ENCODE measurements at places on chromosomes 5 and 9.

DNA sequence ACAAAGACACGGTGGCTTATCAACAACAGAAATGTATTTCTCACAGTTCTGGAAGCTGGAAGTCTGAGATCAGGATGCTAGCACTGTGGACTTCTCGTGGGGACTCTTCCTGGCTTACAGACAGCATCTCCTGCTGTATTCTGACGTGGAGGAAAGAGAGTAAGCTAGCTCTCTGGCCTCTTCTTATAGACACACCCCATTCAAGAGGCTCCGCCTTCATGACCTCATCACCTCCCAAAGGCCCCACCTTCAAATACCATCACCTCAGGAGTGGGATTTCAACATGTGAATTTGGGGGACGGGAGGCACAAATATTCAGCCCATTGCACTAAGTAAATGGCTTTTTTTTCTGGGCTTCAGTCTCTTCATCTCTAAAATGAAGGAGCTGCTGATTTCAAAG, 27.6 kb downstream of the KCNMB1 start:
- no peak for DNase-seq

DNA sequence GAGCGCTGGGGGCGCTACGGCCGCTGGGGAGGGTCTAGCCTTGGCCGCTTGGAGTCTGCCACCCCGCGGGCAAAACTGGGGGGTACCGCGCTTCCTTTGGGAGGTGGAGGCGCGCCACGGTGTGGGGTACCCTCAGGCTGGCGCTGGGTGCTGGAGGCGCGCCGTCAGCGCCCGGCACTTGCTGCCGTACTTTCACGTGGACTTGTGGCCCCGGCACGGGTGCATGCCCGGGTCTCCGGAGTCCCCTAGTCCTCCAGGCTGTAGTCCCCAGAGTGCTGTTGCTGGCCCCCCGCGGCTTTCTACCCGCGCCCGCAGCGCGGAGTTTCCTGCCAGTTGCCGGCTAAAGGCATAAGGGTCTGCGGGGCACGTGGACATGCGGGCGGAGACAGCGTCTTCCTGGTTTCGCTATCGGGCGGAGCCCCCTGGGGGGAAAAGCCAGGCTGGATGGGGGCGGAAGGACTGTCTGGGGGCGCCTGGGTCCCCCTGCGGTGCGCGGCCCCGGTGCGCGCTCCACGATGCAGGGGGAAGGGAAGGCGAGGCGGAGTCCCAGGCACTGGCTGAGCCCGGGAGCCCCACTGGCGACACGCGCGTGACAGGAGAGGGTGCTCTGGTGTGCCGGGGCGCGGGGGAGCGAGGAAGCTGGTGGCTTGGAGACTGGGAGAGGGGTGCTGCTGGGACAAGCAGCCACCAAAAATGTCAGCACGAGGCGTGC, 666 bp downstream of the PPARGC1B start:
- peak; percentile 21 for DNase-seq

DNA sequence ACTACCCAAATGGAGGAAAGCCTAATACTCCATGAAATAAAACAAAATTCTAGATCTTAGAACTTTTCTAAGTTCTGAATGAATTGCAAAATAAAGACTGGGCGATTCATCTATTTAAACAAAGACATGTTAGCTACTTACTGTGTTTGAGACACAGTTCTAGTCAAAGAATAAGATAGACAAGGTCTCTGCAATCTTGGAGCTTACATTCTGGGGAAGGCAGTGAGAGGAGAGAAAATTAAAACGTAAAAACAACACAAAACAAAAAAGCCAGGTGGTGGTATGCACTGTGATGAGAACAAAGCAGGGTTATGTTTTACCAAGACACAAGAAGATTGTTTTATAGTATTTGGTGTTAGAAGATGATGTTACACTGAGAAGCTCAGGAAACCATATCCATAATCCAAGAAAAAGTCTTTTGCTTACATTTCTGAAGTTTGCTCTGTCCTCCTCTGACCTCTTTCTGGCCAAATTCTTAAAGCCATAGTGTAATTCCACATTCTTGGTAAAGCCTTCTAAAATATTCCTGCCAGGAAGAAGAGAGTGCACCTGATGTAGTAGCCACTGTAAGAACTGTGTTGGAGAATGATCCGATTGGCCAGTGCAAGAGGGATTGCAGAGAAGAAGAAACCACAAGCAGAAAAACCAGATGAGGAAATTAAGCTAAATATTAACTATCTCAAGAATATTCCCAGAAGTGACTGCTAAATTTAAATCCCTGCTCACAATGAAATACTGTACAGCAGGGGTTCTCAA, 218.4 kb downstream of the PCSK1 start:
- no peak for DNase-seq

DNA sequence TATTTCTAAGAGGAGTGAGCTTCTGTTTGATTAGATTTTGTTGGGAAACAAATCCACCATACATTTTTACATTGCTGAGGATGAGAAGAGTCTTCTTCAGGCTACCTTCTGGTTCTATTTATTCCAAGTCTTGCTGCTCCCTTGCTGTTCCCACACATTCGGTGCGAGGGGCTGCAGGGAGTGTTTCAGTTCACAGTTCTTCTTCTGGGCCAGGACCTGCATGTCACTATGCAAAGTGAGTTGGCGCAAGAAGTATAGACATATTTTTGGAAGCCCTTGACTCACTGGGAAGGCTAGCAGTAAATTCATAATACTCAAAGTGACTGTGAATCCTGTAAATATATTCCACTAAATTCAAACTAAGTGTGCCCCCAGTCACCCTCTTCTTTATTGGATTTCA, 657.9 kb downstream of the TAF11L14 start:
- no peak for DNase-seq

DNA sequence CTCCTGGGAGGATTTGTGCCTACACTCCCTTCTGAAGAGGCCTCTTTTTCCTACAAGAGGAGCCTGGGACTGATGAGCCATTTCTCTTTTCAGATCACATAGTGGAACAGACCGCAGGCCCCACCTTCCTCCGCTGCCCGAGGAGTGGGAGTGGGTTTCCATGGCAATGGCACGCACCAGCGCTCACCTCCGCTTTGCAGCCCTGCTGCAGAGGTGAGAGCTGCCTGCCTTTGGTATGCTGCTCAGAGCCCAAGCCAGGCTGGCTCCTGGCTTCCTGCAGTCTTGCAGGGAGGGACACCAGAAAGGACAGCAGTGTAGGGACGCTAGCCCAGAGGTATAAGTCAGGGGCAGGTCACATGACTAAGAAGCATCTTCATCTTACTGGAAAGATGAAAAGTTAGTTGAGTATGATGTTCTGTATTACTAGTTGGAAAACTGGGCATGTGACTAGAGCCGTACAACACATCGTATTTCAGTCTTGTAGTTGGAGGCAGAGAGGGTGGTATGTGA, 12.4 kb downstream of the PTTG1 start:
- no peak for DNase-seq

GRCh38 chr5:127085371-127085770, 12.1 kb upstream of the C5orf63 start:
- DNase-seq, result no peak

GRCh38 chr5:169131616-169132301, 169.2 kb downstream of the SLIT3 start:
- DNase-seq, result no peak

DNA sequence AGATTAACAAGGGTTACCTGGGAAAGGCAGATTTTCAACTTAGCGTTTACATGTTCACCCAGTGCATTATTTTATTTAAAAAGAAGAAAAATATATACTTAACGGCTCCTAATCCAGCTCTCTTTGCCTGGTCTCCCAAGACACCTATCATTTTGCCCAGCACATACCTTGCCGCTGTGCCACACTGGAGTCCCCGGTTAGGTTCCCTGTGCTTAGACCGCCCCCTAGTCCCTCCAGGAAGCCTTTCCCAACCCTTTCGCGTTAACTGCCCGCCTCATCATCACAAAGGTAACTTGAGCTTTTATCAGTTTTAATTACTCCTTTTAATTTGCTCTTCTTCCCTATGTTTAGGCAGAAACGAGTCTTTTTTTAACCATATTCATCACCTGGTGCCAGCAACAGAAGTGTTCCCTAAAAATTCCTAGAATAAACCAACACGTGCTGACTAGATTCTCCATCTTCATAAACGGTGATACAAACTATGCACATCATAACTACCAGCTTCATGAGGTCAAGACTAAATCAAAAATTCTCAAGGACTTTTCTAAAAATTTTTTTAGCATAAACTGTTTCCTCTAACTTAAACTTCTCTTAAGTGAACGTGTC, 19.7 kb downstream of the DNAJA1 start:
- peak; percentile 72 for DNase-seq

DNA sequence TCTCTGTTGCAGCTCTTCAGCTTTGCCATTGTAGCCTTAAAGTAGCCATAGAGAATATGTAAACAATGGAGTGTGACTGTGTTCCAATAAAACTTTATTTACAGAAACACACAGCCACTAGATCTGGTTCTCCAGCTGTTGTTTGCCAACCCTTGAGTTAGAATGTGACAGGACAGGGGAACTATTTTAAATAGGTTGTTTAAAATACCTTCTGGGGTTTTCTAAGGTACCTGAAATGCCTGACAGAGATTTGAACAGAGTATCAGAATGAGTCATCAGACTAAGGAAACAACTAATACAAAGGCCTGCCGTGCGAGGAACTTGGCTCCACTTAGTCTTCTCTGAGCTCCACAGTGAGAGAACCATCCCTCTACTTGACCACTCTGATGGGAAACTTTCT, 85.4 kb downstream of the HSD17B4 start:
- DNase-seq, result no peak

GRCh38 chr5:110707260-110707844, 19.1 kb downstream of the TMEM232 start:
- no peak for DNase-seq

DNA sequence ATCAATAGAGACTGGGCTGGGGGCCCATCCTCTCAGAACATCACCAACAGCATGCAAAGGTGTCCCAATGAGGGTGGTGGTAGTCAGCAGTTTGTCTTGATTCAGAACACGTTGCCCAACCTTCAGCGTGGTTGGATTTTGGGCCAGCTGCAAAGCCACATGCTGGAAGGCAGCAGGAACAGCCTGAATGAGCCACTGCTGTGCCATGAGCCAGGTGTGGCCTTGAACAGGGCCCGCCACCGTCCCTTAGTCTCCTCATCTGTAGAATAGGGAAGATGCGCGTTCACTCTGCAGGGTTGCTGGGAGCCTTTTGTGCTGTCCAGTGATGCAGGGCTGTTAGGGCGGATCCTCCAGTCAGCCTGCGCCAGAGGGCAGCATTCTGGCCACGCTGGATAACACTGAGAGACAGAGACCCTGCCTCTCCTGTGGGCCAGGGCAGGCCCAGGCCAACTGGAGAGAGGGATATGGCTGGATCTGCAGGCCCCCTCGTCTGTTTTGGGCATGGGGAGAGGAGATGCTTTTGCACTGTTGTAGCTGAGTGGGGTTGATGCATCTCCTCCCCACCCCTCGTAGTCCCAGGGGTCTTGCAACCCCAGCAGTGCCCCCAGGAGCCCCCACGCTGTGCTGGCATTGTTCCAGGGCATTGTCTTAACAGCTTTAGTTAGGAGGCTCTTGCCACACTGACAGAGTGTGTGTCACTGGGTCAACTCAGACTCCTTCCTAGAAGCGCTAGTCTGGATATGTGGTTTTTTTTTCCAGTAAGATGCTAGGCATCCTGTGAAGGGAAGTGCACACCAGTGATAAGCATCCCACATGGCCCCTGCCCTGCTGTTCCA, 42.1 kb downstream of the SLC46A2 start:
- DNase-seq, result no peak

- peak; percentile 68 for DNase-seq
Observed at GRCh38 chr9:120531683-120532300, 48.2 kb downstream of the CDK5RAP2 start.

DNA sequence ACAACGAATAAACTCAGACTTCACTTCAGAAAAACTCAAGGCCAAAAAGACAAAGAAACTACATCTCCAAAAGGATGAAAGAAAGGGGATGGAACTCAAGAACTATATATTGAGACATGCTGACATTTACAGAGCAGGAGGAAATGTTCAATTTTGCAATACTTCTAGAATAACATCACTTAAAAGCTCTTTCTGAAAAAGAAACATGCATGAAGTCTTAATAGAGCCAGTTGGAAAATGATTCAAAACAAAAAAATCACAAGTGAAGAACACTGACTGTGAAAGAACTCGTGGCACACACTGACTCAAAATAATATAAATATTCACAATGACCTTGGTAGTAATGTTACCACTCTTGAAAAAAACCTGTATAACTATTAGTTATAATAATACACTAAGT, 267.8 kb upstream of the NREP start:
- DNase-seq, result no peak

DNA sequence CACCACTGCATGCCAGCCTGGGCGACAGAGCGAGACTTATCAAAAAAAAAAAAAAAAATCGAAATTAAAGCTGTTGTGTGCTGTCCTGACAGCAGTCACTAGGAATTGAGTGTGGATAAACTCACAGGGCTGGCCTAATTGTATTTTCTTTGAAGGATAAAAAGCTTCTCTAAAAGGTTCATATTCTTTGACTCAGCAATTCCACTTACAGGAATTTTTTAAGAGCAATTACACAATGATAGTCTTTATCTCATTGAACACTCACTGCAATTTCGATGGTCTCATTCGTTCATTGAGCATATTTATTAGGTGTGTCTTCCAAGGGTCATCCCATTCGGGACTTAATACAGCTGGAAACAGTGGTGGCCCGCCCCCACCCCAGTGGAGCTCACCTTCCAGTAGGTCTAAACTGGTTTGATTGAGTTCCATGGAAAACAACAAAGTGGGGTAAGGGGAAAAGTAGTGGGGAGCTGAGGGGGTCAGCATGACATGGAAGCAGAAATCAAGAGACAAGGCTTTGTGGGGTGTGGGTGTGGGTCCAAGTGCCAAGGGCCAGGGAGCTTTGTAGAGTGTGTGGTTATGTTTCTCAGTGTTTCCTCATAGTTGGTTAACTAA, 6.7 kb downstream of the CDK9 start:
- no peak for DNase-seq

GRCh38 chr9:129832982-129833381, 2.1 kb downstream of the C9orf78 start:
- DNase-seq, result no peak

Measured in NCI-H524 (cell line).